ENCODE measurements at places on chromosomes 11 and 22.

DNA sequence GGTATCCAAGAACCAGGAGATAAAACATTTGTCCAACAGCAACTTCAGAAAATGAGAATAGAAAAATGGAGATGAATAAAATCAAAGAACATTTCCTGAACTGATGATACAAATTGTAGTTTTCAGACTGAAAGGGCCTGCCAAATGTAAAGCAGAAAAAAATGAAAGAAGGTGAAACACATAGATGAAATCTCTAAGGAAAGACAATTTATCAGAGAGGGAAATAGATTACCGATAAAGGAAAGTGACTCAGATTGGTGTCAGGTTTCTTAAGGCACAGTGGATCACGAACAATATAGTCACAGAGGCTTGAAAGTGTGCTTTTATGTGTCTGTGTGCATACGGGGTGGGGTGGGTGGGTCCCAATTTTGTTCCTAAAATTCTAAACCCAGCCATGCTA is 4.1 kb upstream of the STT3A start:
- DNase-seq: no peak

GRCh38 chr11:30875806-30876205 is 289.7 kb upstream of the MPPED2 start:
- DNase-seq: no peak

DNA sequence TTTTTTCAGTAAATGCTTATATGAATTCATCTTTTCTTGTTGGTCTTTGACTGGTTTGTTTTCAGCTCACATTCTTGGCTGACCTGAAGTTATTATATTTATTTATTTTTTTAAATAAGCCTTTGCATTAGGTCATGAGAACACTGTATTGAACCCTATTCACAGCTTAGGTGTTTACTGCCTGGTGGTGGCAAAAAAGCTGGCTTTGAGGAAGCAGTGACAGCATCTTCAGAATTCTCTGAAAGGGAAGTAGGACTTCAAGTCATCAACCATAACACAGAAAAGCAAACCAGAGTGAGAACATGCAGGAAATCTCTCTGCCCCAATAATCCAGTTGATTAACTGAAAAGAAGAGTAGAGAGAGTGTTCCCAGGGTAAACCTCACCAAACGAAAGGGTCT is 30.3 kb upstream of the MMP13 start:
- DNase-seq: no peak

GRCh38 chr22:44567846-44568493 is 69.9 kb upstream of the RTL6 start:
- DNase-seq: no peak

All from kidney epithelial cell (primary cell).